ENCODE measurements at places on chromosomes 13 and 19.

GRCh38 chr19:1624458-1624857 lies 19.2 kb upstream of the UQCR11 start:
- DNase-seq, result no peak

GRCh38 chr19:55115446-55116065 lies 1.9 kb downstream of the PPP1R12C start:
- no peak for DNase-seq

GRCh38 chr19:12793290-12794195 lies 2.3 kb downstream of the JUNB start:
- no peak for DNase-seq

DNA sequence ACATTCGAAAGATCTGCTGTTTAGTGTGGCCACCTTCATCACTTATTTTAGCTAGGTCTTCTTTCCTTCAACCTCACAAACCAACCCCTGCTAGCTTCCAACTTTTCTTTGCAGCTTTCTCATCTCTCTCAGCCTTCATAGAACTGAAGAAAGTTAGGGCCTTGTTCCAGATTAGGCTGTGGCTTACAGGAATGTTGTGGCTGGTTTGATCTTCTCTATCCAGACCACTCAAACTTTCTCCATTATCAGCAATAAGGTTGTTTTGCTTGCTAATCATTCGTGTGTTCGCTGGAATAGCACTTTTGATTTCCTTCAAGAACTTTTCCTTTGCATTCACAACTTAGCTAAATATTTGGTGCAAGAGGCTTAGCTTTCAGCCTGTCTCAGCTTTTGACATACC lies 44.7 kb downstream of the CARS2 start:
- no peak for DNase-seq

DNA sequence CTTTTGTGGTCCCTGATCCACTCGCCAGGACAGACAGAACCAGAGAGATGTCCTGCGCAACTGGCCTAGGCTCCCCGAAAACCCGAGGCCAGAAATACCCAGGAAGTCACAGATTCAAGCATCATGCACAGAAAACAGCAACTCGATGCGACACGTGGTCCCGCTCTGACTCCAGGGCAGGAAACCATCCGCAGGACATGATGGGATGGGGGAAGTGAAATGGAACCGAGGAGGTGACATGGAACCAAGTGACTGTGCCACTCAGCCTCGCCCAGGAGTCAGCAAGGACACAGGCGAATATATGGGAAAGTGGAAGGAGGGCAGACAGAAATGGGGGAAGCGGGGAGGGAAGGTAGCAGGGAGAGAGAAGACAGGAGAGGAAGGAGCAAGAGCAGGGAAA lies 1.1 kb downstream of the ZSCAN18 start:
- no peak for DNase-seq

- DNase-seq, result no peak
These were observed 39.7 kb upstream of the SACS start for GRCh38 chr13:23473221-23473620.

Measured in NCI-H524 treated with DMSO at 0.1 percent for 48 hours (cell line).